ENCODE measurements at places on chromosomes 3 and 15.
A peak's percentile ranks its signal among the peaks of the same experiment; 100 is the strongest.

GRCh38 chr3:25465266-25465860 is 37.3 kb downstream of the RARB start:
- DNase-seq, result no peak

DNA sequence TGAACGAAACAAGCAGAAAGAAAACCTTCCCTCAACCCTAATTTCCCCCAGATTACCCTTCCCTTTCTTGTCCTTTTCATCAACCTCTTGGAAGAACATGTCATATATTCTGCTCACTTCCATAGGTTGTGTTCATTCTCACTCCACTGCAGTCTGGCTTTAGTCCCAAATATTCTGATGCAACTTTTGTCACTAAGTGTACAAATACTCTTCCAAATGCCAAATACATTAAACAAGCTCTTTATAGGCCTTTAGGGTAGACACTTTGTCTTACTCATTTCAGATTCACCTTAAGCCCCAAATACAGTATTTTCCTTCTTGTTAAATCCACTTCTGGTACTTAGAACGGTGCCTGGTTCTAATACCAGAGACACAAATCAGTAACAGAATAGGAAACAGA is 406.5 kb upstream of the CDIN1 start:
- DNase-seq, result no peak

- DNase-seq, result no peak
Measured at GRCh38 chr3:107892955-107893624, 197.7 kb downstream of the CD47 start.

DNA sequence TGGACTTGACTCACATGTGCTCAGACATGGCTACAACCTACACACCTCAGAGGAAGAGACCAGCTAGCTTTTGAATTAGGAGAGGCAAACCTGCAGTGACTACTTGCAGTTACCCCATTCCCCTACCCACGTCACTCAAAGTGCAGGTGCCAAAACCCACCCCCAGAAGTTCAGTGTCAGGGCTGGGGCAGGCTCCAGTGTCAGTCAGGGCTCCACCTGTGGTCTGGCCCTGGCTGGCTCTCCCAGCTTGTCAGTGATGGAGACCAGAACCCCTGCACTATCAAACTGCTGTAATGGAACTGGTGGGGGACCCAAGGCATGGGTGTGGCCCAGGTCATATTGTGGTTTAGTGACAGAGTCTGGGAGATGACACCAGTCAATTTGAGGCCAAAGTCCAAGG is 32.6 kb upstream of the SLC41A3 start:
- no peak for DNase-seq

- no peak for DNase-seq
Measured at GRCh38 chr3:61828880-61829721, 267.7 kb downstream of the PTPRG start.

DNA sequence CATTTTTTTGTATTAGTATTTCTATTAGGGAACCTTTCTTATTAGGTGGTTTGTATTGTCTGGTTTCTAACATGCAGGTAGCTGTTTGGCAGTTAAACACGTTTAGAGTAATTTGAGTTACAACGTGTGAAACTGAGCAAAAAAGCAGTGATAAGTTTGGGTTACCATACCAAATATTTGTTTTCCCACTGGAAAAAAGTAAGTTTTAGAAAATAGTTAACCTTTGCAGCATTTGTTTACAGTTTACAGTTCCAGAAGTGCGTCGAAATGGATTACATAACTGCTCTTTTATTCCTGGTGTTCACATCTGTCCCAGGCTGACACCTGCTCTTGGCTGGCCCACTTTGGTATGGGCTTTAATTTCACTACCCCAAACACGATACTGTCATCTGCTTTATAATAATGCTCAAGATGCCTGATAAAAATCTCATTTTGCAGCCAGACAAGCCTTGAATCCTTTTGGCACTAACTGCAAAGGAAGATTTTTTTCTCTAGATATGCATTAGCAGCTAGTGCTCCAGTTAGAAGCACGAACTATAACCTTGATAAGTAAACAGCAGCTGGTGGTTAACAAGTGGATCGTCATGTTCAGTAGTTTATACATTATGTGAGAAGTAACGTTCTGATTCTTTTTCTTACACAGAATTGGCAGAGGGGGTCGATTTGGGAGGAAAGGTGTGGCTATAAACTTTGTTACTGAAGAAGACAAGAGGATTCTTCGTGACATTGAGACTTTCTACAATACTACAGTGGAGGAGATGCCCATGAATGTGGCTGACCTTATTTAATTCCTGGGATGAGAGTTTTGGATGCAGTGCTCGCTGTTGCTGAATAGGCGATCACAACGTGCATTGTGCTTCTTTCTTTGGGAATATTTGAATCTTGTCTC is 5.3 kb downstream of the EIF4A2 start:
- DNase-seq, result no peak

DNA sequence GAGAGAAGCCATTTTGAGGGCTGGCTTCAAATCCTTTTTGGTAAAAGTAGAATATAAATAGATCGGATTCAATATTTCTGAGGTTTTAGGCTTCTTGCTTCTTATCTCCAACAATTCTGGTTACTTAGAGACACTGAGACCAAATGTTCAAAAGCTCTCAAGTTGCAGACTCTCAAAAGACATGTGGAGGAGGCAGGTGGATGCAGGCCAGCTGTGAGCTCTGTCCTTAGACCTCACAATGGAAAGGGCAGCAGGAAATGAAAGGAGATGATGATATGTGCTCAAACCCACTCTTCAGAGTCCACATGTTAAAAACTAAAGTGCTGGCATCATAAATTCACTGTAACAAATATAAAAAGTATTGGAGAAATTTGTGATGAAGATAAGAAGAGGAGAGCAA is 424.9 kb upstream of the ALCAM start:
- no peak for DNase-seq

GRCh38 chr15:91944331-91944730 is 90.8 kb downstream of the SLCO3A1 start:
- no peak for DNase-seq

DNA sequence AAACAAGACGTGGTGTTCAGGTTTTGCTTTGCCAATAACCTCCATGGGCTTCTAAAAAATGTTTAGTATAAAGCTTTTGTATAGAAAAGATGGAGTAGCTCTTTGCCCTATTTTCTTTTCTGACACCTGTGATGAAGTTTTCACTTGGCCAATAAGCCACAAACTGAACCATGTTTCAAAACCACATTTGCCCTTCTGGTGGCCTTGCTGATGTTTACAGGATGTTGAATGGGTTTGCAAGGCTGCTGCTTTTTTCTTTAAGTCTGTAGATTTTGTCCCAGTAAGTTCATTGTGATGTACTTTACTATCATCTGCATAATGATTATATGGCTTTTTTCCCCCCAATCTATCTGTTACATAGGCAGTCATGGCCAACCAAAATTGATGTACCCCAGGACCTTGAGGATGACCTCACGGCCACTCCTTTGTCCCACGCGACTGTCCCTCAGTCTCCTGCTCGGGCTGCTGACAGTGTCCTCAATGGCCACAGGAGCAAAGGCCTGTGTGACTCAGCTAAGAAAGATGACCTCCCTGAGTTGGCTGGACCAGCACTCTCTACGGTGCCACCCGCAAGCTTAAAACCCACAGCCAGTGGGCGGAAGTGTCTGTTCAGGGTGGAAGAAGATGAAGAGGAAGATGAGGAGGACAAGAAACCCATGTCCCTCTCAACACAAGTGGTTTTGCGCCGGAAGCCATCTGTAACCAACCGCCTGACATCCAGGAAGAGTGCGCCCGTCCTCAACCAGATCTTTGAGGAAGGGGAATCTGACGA is 60.8 kb downstream of the SNRK start:
- no peak for DNase-seq

- DNase-seq, result no peak
Measured at GRCh38 chr15:36414670-36415069, 164.8 kb upstream of the CDIN1 start.

DNA sequence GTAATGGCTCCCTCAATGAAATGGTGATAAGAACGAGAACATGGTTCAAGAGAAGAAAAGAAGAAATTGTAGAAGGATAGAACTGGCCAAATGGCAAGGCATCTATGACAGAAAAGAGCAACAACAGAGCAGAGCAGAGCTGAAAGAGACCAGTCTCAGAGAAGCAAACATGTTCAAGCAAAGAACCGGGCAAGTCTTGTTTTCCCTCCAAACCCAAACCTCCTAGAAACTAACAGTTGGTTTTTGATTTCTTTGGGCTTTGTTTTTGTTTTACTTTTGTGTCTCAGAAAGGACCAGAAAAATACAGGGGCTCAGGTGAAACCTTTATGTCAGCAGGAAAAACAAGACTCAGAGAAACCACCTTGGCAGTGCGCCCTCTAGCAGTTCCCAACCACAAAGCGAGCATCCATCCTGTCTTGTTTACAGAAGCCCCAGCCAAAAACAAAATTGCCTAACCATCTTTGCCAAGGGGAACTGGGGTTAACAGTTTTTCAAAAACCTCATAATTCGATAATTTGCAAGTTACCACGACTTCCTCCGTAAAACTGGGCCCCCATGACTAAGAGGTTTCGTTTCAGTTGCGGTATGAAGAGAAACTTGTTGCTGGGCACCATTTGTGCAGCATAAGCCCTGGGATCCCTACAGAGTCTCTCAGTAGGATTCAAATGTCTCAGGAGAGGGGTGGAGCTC is 159.2 kb upstream of the SLC24A5 start:
- DNase-seq, result peak; percentile 53

- no peak for DNase-seq
Measured at GRCh38 chr15:76169911-76170800, 110.4 kb downstream of the TMEM266 start.

GRCh38 chr3:65439641-65440284 is 599.0 kb downstream of the MAGI1 start:
- DNase-seq, result no peak

GRCh38 chr3:69901802-69902201 is 97.7 kb upstream of the SAMMSON start:
- DNase-seq, result no peak

DNA sequence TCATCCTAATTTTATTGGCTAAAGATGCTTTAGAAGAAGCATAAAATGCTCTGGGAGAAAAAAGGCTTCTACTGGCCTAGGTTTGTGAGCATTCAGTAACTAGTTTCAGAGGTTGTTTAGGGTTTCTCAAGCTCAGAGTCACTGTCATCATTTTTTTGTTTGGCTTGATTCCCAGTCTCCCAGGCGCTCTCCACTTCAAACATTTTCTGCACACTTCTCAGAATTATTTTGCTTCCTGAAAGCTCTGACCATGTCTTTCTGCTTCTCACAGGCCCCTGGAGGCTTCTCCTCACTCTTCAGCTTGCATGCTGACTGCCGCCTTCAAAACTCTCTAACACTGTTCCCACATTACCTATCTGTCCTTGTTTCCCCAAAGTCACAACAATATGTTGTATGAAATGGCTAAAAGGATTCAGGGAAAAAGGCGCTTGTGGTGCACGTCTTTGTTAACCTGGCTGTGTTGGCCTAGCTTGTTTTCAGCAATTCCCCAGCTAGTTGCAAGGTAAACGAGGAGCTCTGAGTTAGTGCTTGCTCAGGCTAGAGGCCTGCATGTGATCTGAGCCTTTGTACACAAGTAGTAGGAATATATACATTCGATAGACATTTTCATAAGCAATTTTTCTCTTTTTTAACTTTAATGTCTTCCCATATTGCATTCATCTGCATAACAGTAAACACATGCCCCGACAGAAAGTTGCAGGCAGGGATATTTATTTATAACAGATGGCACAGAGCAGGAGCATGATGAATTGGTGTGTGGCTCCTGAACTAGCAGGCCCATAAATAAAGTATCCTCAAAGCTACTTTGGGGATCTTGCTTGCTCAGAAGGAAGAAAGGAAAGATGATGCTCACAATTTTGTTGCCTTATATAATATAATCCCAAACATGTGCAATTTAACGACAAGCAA is 129.2 kb upstream of the DPH6 start:
- no peak for DNase-seq

All from GM10248 (cell line).